ENCODE measurements at places on chromosomes 2 and 18.
A peak's percentile ranks its signal among the peaks of the same experiment; 100 is the strongest.

DNA sequence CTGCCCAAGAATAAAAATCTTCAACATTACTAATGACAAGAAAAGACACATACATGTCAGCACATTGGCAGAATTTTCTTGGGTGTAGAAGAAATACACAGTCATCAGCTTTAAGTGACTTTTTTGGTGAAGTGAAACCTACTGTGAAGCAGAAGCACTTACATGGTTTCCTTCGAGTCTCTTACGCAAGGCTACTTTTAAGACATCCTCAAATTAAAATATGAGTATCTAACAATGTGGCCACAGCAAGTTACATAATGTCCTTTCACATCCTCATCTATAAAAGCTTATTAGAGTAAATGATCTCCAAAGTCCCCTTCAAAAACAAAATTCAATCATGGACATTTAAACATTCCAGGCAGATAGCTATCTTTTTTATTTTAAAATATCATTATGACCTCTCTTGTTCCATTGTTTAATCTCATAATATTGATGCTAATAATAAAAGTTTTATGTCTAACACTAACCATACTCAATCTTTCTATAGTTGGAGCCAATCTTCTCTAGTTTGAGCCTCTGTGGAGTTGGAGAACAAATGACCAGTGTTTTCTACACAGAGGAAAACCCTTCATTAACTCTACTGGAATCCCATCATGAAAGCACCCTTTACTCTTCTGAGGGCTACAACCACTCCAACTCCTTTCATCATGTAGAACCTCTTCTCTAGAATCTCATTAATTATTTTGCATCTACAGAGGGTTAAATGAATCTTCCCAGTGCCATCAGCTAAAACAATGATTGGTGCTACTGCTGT is 182.2 kb upstream of the ZFP36L2 start:
- DNase-seq, result no peak

DNA sequence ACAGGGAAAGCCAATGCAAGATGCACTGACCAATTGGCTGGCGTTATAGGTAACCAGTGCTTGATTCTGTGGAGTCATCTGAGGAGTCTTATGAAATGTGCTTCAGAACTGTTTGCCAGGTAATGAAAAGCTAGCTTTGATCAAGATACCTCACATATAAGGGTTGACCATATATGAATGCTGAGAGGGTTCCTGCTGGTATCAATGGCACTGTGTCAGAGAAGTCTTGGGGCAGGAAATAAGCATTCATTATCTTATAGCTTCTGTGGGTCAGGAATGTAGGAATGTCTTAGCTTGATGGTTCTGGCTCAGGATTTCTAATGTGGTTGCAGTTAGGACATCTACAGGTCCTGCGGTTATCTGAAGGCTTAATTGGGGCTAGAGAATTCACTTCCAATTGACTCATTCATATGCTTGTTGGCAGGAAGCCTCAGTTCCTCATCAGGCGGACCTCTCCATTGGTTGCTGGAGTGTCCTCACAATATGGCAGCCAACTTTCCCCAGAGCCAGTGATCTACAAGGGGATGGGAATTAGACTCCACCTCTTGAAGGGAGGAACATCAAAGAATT is 22.1 kb upstream of the TCF7L1 start:
- no peak for DNase-seq

DNA sequence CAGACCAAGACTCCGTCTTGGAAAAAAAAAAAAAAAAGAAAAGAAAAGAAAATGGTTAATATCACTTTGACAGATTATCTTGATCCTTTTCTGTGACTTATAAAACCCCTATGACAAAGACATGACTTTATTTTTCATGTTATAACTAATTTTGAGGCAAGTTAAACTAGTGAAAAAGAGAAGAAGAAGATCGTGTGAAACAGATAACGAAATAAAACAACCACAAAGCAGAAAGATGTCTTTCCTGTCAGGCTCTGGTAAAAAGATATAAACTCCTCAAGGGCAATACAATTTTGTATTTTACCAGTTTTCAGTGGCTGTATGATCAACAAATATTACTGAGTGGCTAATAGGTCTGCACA is 13.4 kb upstream of the RBMS1 start:
- no peak for DNase-seq

DNA sequence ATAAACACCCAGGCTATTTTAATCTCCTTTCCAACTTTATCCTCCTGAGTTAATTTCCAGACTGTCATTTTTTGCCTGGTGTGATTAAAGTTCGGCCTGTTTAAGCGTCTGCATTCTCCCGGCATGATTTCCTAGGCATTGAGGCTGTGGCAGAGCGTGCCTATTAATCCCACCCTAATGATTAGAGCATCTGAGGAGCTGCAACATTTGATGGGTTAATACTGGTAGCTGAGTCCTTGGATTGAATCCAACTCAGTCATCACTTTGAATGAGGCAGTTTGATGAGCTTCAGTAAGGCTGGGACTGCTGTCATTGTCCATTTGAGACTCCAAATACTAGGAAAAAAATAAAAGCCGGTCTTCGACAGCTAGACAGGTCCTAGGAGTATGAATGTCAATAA is 882.5 kb downstream of the SLC4A3 start:
- DNase-seq, result no peak

GRCh38 chr2:37561615-37562569 is 109.5 kb downstream of the CDC42EP3 start:
- no peak for DNase-seq

DNA sequence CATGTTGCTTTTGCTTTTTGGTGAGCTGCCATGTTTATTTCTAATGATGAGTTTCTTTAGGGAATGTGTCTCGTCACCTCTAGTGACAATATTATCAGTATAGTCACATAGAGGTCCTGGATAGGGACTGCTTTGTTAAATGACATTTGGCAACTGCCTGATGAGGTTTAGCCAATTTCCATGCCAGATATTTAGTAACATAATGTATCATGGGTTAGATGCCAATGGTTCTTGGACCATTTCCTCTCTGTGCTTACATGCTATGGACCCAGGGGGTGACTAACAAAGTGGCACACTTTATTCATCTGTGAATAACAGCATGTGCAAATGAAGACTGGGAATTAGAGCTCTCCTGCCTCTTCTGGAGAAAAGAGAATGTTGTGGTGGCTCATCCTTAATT is 56.2 kb upstream of the RAB27B start:
- DNase-seq, result no peak

DNA sequence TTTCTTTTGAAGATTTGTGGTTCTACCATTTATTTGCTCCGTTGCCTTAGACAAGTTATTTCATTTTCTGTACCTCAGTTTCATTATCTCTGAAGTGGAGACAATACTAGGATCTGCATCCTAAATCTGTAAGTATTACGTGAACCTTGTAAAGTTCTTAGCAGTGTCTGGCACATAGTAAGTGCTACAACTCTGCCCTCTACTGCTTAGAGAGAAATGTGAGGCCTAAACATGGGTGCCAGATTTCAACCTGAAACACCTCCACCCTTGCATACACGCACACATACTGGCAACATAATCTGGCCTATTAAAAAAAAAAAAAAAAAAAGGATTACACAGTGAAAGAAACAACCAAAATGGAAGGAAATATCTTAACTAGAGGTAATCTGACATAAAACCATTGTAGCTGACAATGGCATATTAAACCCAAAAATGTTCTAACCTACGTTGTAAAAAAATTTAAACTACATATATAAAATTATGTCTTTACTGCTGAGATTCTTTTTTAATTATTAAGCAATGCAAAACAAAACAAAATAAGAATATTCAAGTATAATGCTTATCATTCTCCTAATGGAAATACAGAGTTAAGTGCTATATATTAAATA is 132.6 kb downstream of the MAP2 start:
- no peak for DNase-seq

GRCh38 chr18:62407660-62408059 is 82.5 kb downstream of the TNFRSF11A start:
- peak; percentile 35 for DNase-seq

GRCh38 chr2:33373986-33374385 is 102.5 kb upstream of the RASGRP3 start:
- DNase-seq, result no peak

GRCh38 chr2:26081556-26081955 is 47.7 kb downstream of the RAB10 start:
- DNase-seq, result no peak

GRCh38 chr2:229921101-229921891 is 513 bp downstream of the TRIP12 start:
- DNase-seq, result peak; percentile 68

- no peak for DNase-seq
Measured at GRCh38 chr2:99864561-99865553, 277.5 kb downstream of the AFF3 start.

DNA sequence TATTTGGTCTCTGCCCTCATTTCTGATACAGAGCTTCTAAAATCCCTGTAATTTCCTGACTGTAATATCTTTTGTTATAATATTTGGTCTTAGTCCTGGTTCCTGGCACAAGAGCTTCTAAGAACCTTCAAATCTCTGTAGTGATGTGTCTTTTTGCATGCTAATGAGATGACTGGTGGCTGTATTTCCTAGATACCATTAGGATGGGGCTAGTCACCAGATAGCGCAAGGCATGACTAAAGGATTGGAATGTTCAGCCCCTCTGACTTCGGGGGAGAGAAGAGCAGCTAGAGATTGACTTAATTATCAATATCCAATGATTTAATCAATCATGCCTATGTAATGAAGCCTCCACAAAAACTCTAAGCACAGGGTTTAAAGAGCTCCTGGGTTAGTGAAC is 620.8 kb upstream of the ACVR2A start:
- DNase-seq, result no peak

DNA sequence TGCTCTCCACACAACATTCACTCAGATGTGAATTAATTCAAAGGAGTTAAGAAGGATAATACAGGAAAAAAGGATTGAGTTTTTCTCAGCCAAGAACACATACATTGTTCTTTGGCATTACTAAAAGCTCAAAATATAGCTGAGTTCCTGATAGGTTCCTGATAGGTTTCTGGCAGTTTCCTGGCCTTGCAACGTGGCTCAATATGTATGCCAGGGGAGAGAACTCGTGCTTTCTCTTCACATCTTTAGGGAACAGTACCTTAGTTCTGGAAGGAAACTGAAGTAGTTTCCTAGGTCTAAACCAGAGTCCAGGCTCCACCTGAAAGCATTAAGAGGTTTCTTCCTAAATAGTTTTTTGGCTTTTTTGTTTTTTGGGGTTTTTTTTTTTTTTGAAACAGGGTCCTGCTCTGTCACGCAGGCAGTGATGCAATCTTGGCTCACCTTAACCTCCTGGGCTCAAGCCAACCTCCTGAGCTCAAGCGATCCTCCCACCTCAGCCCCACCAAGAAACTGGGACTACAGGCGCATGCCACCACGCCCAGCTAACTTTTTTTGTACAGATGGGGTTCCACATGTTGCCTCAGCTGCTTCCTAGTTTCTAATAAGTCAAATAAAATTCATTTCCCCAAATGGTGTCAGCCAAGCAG is 42.8 kb downstream of the ESCO1 start:
- DNase-seq, result no peak

GRCh38 chr2:200430017-200430416 is 79.9 kb downstream of the KCTD18 start:
- DNase-seq, result no peak

- no peak for DNase-seq
Measured at GRCh38 chr18:79018911-79019310, 39.3 kb downstream of the SALL3 start.

DNA sequence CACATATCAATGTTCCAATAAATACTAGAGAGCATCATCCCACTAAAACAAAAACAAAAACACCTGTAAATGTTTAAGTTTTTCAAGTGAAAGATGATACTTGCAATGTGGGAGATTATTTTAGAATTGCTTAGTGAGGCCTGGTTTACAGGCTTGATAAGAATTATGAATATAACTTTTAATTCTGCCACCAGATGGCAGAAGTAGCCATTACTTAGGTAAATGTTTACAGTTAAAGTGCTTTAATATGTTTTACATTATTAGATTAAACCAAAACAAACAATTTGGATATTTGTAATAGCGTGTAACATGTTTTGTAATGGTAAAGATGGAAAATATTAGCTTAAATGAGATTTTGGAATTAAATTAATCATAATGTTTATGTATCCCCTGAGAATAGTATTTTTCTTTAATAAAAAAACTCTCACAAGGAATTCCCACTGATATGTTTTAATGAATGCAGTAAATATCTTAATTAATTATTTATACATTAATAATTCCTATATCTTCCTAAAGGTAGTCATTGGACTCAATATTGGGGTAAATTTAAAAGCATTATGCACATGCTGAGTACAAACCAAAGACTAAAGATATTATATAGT is 522.0 kb downstream of the SPAG16 start:
- DNase-seq, result no peak

DNA sequence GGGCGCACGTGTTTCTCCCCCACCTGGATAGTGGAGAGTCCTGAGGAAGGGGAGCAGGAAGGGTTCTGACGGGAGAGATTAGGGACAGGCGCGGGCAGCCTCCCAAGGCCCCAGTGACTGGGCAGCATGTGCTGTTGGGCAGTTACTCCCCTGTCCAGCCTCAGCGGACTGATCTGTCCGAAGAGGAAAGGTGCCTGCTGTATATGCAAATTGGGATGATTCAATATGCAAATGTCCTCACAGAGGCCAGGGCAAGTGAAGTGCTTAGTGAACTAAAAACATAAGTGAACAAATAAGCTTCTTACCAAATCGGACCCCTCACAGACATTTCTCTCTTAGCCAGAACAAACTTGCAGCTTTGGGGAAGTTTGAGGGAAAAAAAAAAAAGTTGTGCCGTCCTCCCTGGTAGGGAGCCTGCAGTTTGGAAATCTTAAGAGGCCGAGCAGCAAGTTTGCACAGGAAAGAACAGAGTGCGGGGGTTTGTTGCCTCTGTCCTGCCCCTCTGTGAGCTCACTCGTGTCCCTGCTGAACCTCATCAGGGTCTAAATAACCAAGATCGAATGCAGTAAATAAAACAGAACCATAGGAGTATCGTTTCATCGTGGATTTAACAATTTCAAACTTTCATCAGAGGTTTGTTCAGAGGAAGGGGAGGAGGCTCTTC is 141.4 kb downstream of the KCTD1 start:
- DNase-seq, result no peak

DNA sequence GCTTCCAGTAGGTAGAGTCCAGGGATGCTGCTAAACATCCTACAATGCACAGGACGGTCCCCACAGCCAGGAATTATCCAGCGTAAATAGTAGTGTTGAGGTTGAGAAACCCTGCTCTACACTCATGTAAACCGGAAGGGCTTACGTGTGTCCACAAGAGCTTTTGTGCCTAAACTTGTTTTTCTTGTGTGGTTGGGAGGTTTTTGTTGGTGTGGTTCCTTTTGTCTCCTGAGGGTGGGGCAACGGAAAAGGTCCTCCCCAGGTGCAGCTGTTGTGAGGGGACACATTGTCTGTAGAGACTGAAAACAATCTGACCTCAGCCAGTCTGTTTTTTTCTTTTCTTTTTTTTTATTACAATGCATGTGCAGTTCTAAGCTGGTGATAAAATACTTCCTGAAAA is 72.7 kb upstream of the MGAT5 start:
- peak; percentile 73 for DNase-seq

GRCh38 chr2:26185304-26185928 is 12.5 kb downstream of the GAREM2 start:
- no peak for DNase-seq

- DNase-seq, result peak; percentile 39
Measured at GRCh38 chr2:61471905-61472805, 1.3 kb upstream of the USP34 start.

Measured in activated CD4-positive, alpha-beta T cell treated with anti-CD3 and anti-CD28 coated beads, Interleukin-2, amount 10 ng/mL, durations not matched to agents 7 days and 5 days (primary cell).